ENCODE measurements at places on chromosomes 5 and 9. TPM values are rescaled to one million over a fixed set of nuclear protein-coding genes. Genes with fewer than 3 reads are reported as not detected.

DNA sequence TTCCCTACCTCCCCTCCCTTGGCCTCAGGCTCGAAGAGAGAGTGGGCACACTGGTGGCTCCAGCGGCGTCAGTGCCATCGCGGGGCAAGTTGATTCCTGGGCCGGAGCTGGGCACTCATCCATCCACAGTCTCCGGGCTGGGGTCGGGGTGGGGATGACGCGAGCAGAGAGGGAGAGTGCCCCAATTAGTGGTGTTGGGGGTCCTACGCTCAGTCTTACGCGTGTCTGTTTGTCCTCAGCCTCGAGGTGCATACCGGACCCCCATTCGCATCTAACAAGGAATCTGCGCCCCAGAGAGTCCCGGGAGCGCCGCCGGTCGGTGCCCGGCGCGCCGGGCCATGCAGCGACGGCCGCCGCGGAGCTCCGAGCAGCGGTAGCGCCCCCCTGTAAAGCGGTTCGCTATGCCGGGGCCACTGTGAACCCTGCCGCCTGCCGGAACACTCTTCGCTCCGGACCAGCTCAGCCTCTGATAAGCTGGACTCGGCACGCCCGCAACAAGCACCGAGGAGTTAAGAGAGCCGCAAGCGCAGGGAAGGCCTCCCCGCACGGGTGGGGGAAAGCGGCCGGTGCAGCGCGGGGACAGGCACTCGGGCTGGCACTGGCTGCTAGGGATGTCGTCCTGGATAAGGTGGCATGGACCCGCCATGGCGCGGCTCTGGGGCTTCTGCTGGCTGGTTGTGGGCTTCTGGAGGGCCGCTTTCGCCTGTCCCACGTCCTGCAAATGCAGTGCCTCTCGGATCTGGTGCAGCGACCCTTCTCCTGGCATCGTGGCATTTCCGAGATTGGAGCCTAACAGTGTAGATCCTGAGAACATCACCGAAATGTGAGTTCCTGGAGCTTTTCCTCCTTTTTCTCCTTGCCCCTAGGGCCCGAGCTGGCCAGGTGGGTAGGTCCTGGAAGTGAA lies 861 bp downstream of the NTRK2 start:
- peak; percentile 24 for DNase-seq
- H3K4me1 ChIP-seq: no peaks in the 10 kb centered on the region
- H3K27ac ChIP-seq: no peak overlapping the region
- H3K4me3 ChIP-seq: peak overlapping the region; percentile 72
- H3K27me3 ChIP-seq: peaks cover 47% of the 10 kb centered on the region

DNA sequence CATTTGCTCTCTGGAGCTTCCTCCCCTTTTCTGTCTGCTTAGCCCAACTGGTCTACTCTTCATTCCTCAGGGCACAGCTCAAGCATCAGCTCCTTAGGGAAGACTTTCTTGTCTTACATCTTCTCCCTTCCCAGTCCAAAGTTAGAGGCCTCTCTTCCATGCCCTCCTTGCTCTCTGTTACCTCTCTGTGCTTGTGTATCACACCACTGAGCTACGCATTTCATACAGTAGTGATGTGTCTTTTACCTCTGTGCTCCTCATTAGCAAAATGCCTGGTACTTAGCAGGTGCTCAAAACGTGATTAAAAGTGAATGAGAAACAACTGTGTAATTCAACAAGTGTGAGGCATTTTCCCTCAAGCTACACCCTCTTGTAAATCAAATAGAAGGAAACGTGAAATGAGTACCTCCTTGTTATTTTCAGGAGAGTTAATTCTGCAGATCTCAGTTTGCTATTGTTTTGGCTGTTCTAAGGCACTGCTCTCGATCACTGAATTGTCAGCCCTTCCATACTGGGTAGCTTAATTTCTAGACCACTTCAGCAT lies 39.0 kb downstream of the ERAP1 start:
- DNase-seq: no peak
- no peaks in the 10 kb centered on the region for H3K27me3 ChIP-seq
- no peak overlapping the region for H3K4me3 ChIP-seq
- no peak overlapping the region for H3K27ac ChIP-seq

The ZFYVE16 gene
- total RNA-seq: 20.5 TPM

The SPATA31C1 gene
- not detected for total RNA-seq

GRCh38 chr5:171840711-171841522 lies 55.3 kb downstream of the SMIM23 start:
- no peak for DNase-seq
- no peaks in the 10 kb centered on the region for H3K27me3 ChIP-seq
- H3K36me3 ChIP-seq: no peaks in the 10 kb centered on the region
- H3K4me1 ChIP-seq: peaks cover 9% of the 10 kb centered on the region
- H3K27ac ChIP-seq: no peak overlapping the region

GRCh38 chr9:134214766-134215419 lies 50.5 kb upstream of the RNU6ATAC start:
- no peaks in the 10 kb centered on the region for H3K36me3 ChIP-seq
- H3K27me3 ChIP-seq: no peaks in the 10 kb centered on the region
- no peaks in the 10 kb centered on the region for H3K4me1 ChIP-seq
- DNase-seq: no peak
- no peak overlapping the region for H3K27ac ChIP-seq

DNA sequence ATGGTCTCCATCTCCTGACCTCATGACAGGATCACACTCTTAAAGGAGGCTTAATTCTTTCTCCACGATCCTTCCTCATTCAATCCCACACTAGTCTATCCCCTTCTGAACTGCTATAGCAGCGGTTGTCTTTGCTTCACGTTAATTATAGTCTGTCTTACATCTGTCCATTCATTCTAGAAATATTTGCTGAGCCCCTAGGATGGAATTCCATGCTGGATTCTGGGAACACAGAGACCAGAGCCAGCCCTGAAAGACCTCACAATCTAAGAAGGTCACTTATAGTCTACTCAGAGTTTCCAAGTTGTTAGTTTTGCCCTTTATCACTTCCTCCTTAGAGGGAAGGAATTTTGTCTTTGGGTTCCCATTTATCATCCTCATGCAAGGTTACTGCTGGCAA lies 193.5 kb downstream of the GAS1 start:
- H3K4me3 ChIP-seq: no peak overlapping the region
- no peaks in the 10 kb centered on the region for H3K4me1 ChIP-seq
- no peaks in the 10 kb centered on the region for H3K36me3 ChIP-seq
- no peak for DNase-seq
- H3K27ac ChIP-seq: no peak overlapping the region

DNA sequence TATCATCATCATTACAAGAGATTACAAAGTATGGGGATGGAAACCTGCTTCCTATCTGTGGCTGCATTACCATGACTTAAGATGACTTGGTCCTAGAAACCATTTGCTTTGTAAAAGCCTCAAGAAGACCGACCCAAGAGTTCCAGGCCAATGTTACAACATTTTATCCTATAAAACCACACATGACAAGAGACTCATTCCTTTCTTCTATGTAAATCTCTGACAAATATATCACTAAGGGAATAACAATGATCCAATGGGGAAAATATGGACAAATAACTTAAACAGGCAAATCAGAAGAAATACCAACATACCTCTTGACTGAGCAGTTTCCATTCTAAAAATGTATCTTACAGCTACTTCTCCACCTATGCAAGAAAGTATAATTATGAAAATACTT lies 44.3 kb upstream of the VPS13A start:
- H3K4me1 ChIP-seq: no peaks in the 10 kb centered on the region
- peak; percentile 6 for DNase-seq
- 0 out of 2 replicates have a peak, but pooled peaks cover 6% of the 10 kb centered on the region for H3K27me3 ChIP-seq
- no peaks in the 10 kb centered on the region for H3K36me3 ChIP-seq
- H3K27ac ChIP-seq: no peak overlapping the region

The ARSI gene
- 4.2 TPM for total RNA-seq

DNA sequence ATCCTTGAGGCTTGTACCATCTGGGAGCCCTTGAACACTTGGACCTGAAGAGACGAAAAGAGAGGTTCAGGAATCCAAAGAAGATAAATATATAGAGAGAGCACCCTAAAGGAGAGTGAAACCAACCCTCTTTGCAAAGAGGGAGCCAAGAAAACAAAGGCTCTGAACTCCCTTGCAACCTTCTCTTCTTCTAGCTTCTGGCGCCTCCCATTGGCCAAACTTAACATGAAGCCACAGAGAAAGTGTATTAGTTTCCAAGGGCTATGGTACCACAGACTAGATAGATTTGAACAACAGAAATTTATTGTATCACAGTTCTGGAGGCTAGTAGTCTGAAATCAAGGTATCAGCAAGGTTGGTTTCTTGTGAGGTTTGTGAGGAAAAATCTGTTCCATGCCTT lies 175.1 kb downstream of the HCN1 start:
- H3K4me1 ChIP-seq: no peaks in the 10 kb centered on the region
- DNase-seq: no peak
- no peaks in the 10 kb centered on the region for H3K36me3 ChIP-seq
- H3K27ac ChIP-seq: no peak overlapping the region

DNA sequence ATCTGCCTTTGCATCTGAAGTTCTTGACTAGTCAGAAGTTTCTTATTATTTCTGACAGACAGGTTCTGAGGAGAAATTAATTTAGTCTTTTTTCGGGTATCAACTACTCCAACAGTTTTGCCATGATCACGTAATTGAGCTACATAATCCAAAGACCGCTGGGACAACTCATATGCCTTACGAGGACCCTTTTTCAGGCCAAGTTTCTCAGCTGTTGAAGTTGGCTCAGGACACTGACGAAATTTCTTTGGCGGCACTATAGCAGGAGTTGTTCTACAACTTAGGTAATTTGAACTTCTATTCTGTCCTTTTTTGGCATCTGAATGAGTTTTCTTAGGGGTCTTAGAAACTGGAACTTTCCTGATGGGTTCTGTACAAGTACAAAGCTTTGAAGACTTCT lies 27.2 kb downstream of the SETX start:
- H3K4me1 ChIP-seq: no peaks in the 10 kb centered on the region
- no peak for DNase-seq
- H3K27me3 ChIP-seq: no peaks in the 10 kb centered on the region
- H3K36me3 ChIP-seq: peaks cover 84% of the 10 kb centered on the region
- H3K27ac ChIP-seq: no peak overlapping the region

- peak; percentile 88 for DNase-seq
- peaks cover 63% of the 10 kb centered on the region for H3K4me1 ChIP-seq
- H3K36me3 ChIP-seq: no peaks in the 10 kb centered on the region
- H3K27me3 ChIP-seq: no peaks in the 10 kb centered on the region
- peak overlapping the region; percentile 63 for H3K4me3 ChIP-seq
These were observed 412.0 kb downstream of the ACTL7B start for GRCh38 chr9:108443741-108444140.

DNA sequence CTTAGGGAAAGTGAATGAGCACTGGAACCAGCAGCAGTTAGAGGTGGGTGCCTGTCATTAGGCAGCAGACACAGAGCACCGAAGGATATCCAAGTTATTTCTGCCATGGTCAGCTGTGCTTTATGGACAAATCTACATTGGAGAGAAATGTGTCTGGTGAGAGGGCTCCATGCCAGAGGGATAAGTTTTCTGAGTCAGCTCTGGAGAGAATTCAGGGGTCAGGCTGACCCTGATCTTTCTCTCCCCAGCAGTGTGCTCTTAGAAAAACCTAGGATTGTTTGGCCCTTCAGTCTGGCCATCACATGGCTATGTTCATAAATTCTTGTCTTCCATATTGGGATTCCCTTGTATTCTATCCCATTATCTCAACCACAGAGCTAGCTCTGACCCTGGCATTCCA lies 8.9 kb upstream of the IL17B start:
- DNase-seq: peak; percentile 48
- no peaks in the 10 kb centered on the region for H3K36me3 ChIP-seq
- no peak overlapping the region for H3K27ac ChIP-seq
